ENCODE measurements at places on chromosomes 1 and 21.

- DNase-seq, result peak; percentile 70
Observed at GRCh38 chr21:35138665-35139381, 89.7 kb upstream of the RUNX1 start.

GRCh38 chr1:184878002-184878401 is 96.3 kb downstream of the NIBAN1 start:
- DNase-seq, result no peak

DNA sequence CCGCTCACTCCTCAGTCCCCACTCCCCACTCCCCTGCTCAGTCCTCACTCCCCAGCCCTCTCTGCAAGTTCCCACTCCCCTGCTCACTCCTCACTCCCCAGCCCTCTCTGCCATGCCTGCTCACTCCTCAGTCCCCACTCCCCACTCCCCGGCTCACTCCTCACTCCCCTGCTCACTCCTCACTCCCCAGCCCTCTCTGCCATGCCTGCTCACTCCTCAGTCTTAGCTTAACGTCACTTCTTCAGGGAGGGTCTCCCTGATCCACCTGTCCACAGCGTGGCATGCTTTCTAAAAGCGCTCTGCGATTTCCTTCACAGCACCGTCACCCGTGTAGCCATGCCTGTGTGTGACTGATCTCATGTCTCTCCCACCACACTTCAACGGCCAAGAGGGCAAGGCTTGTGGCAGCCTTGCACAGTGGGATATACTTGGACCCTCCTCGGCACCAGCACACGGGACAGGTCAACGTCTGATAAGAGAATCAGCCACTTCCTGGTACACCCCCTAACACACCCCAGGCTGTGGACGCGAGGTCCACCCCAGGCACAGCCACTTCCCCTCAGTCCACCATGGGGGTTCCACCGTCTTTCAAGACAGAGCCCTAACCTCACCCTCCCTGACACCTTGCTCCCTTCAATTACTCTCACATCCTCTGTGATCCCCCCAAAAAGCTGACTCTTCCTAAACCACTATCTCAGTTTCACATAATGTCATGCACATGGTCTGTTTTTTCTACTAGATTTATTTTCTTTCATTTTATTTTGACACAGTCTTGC is 14.0 kb downstream of the PRDM15 start:
- DNase-seq, result no peak

DNA sequence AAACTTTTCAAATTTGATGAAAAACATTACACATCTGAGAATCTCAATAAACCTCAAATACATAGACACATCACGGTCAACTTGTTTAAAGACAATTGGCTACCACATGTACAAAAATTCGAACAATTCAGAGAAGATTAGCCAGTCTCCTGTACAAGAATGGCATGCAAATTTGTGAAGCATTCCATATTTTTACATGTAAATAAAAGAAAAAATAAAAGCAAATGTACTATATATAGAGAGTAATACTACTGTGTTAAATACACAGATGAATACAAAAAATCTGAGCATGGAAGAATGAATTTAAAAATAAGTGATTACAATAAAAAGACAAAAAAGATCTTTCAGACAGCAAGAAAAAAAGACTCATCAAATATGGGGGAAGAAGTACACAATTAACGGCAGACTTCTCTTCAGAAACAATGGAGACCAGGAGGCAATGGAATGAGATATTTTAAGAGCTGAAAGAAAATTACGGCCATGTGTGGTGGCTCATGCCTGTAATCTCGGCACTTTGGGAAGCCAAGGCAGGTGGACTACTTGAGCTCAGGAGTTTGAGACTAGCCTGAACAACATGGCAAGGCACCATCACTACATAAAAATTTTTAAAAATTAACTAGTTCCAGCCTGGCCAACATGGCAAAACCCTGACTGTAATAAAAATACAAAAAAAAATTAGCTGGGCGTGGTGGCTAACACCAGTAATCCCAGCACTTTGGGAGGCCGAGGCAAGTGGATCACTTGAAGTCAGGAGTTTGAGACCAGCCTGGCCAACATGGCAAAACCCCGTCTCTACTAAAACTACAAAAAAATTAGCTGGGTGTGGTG is 23.2 kb downstream of the HAX1 start:
- DNase-seq, result peak; percentile 5

All from EH (cell line).